Astrocyte of the cerebellum (primary cell): ENCODE measurements at places on chromosomes 12 and 14.

- DNase-seq = no peak
These were observed 25.2 kb downstream of the LIMA1 start for GRCh38 chr12:50258167-50258551.

GRCh38 chr12:117111386-117111785, 12.2 kb upstream of the TESC start:
- DNase-seq = no peak

DNA sequence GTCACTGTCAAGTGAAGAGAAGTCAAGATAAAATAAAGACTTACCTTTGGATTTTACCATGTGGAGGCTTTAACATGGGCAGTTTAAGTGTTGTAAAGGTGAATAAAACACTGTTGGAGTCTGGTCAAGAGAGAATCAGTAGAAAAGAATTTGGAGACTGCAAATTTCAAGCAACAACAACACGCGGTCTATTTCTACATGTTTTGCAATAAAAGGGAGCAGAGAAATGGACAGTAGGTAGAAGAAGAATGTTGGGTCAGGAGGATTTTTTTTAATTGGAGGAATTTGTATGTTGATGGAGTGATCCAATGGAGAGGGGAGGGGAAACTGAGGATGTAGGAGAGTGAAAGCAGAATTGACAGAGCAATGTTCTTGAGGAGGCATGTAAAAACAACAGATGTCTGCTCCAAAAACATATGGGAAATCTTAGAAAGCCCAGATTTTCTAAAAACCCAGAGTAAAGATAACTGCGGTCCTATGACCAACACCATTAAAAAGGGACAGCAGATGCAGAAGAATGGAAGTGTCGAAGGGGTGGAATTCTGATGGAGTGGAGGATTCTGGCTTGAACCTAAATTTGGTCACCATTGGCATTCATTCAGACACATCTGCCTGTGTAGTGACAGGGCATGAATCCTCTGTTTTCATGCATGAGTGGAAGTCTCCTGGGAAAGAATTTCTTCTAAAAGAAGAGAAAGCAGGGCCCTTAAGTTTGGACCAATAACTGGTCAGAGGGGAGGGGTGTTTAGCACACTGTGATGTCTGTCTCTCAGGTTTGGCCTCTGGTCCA, 68.0 kb upstream of the OSBPL8 start:
- no peak for DNase-seq

GRCh38 chr14:91904956-91905645, 37.8 kb upstream of the TC2N start:
- DNase-seq = no peak

DNA sequence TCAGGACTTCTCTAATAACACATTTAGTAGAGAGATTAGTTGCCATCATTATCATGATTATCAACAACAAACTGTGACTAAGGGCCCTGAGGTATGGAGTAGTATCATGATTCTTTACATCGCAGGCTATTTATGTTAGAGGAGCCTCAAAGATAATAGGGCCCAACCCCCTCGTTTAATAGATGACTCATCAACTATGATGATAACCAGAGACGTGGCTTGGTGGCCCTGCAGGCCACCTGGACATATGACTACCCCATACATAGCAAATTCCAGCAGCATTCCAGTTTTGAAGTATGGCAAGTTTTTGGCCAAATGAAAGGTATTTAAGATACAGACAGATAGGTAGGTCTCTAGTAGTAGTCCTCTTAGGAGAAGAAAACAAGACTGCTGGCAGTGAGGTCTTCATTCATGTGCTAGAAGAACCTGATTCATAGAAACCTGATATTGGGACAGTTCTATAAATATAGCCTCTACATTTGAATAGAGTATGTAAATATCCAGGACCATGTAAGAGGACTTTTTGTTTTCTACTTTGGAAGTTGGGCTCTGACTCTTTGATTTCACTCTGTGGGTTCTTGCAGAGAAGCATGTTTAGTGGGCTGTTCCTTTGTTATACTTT, 5.6 kb downstream of the RIC8B start:
- no peak for DNase-seq

GRCh38 chr12:88398031-88398430, 182.2 kb downstream of the KITLG start:
- no peak for DNase-seq

- DNase-seq = no peak
These were observed 2.0 kb downstream of the B4GALNT1 start for GRCh38 chr12:57630891-57631433.

DNA sequence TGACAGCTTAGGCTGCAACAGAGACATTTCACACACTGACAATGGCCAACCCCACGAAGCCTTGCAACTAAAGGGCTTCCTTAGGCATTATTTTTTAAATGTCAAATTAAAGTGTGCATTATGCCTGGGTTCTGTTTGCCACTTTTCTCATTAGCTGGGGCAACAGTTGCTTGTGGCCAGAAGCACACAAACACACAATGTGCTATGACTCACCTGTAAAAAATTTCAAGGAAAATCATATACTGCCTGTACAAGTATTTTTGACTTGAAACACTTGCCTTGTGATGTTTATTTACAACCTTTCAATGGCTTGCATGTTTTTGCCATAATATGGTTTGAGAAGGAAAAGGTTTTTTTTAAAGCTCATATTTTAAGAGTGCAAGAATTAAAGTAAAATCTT, 1.9 kb downstream of the NTN4 start:
- DNase-seq = no peak

DNA sequence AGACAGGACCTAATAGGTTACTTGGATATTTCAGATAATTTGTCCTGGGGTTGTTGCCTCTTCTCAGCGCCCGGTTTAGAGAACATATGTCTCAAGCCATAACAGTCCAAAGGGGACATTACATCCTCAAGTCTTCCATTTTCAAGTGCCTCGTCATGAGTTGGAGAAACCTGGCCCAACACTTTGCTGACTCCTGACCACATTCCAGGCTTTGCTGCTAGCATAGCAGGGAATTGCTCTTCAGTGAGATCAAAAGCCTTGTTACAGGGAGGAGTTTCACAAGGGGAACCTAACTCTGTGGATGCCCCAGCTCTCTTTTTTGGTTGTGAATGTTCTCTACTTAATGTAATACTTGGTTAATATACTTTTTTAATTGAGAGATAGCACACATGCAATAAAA, 8.2 kb upstream of the MMP19 start:
- no peak for DNase-seq

- DNase-seq = no peak
These were observed 2.1 kb downstream of the CKAP4 start for GRCh38 chr12:106245767-106246166.

DNA sequence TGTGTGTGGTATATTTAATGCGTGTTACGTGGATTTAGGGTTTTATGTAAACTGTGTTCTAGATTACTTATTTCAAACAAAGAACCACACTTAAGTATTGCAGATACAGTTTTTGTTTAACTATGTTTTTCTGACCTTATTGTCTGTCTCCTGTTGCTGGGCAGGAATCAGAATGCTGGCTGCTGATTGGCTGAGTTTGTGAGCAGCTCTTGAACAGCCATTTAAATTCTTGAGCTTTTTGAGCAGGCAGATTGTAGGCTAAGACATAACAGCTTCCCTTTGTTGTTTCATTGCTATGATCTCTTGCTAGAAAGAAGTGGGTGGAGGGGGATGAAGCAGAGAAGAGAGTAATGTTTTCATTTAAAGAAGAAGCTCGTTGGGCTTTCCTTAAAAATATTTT, 52.2 kb downstream of the ATF7IP start:
- DNase-seq = peak; percentile 83

DNA sequence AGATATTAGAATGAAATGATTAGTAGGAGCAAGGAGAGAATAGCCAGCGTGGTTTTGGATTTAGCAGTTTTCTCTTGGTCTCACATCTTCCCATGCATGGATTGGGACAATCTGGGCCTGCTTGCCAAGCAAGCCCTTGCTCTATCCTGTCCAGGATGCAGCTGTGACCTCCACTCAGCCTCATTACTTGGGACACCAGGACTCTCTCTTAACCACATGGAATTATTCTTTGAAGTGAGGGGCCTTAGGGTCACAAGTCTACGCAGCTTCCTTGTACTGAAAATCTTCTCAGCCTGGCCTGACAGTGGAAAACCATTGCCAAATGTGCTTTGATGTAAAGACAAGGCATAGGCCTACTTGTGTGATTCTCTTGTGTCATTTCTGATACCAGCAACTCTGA, 28.0 kb upstream of the DCN start:
- no peak for DNase-seq

GRCh38 chr12:13038491-13039161, 5.6 kb upstream of the FAM234B start:
- DNase-seq = peak; percentile 55

DNA sequence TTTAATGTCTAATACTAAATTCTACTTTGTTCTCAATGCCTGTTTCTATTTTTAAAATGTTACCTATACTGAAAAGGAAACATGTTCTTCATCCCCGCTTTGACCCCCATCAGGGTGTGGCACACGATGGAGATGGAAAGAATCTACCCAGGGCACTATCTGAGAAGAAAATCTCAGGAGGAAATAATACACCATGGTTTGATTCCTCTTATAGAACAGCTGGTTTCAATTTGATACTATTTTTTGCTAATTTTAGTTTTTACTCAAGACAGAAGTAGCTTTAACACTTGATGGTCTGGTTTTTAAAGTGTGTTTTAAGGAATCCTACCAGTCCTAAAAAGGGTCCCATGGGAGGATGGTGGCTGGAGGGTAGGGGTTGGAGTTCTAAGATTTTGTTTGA, 56.7 kb downstream of the PPM1H start:
- DNase-seq = no peak

- DNase-seq = no peak
These were observed 14.4 kb downstream of the FGD6 start for GRCh38 chr12:95202691-95203486.

DNA sequence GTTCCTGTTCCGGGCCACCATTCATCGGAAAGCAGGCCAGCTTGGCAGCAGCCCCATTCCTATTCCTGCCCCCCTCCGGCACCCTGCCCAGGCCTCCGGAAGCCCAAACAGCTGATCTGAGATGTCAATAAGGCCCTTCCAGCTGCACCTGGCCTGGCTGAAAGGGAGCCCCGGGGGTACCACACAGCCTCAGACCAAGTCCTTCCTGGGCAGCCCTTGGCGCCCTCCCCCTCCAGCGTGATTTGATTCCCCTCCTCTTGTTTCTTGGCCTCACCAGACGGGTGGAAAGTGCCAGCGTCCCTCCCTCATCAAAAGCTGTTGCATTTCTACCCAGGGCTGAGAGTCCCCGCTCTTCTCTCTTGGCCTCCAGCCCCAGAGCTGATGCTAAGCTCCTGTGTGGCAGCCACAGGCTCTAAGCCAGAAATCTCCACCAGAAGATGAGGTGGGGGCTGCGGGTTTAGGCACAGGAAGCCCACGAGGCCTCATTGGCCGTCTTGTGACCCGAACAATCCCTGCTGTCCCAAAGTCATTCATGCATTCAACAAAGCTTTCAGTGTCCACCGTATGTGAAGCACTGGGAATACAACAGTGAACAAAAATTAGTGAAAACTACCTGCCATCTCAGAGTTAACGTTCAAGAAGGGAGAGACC, 215.4 kb downstream of the SLC41A2 start:
- DNase-seq = no peak
